ENCODE measurements at places on chromosomes 1 and 21. TPM values are rescaled to one million over a fixed set of nuclear protein-coding genes. Genes with fewer than 3 reads are reported as not detected.
A peak's percentile ranks its signal among the peaks of the same experiment; 100 is the strongest.

The ATP5PF gene
- total RNA-seq, result 118 TPM

The FAM110D gene
- 0.53 TPM for total RNA-seq

DNA sequence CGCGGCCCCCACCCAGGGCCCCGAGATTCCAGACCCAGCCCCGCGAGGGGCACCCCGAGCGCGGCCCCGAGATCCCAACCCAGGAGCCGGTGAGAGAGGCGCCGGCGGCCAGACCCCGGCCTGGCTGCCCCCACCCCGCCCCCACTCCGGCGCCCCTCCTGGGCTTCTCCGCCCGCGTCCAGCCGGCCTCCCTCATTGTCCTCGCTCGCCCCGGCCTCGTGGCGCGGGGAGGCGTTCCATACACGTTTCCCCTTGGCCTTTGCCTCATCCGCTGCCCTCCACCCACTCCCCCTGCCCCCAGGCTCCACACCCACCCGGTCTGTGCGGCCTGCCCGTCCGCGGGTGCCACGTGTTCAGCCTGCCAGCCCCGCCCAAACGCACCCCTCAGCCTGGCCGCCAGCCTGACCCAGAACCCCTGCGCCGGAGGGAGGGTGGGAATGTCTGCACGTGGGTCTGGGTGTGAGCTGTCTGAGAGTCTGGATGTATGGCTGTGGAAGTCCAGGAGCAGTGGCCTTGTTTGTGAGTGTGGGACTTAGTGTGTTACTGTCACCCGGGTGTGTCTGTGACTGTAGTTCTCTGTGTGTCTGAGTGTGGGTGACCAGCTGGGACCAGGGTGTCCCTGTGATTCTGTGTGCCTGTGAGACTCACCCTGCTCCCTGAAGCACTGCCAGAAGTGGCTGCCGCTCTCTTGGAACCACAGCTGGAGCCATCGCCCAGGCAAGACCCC lies 681 bp downstream of the B4GALT2 start:
- H3K4me1 ChIP-seq, result no peaks in the 10 kb centered on the region
- H3K4me3 ChIP-seq, result peak overlapping the region; percentile 70
- DNase-seq, result peak; percentile 67
- peaks cover 3% of the 10 kb centered on the region for H3K36me3 ChIP-seq
- no peak overlapping the region for H3K27ac ChIP-seq
- H3K27me3 ChIP-seq, result no peaks in the 10 kb centered on the region

DNA sequence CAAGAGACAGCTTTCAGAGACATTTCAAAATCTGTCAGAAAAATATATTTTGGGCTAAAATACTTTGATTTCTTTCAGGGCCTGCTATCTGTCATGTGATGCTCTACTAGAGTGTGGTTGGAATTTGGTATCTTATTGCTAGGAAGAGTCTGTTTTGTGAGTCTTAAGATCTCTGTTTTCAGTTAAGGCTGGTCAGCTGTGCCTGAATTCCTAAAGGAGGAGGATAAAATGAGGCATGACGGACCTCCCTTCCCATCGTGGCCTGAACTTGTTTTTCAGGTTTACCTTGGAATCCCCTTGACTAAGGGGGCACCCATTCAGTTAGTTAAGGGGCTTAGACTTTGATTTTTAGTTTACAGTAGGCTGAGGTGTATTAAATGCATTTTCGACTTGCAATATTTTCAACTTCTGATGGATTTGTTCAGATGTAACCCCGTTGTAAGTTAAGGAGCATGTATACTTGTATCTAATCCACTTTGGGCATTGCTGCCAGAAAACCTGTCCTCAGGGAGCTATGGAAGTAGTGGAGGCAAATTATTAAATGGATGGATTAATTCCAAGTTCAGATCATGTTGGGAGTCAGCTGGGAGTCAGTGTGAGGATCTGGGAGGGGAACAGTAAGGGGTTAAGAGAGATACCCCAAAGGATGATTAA lies 18.3 kb downstream of the CAPN2 start:
- no peaks in the 10 kb centered on the region for H3K27me3 ChIP-seq
- H3K4me1 ChIP-seq, result no peaks in the 10 kb centered on the region
- DNase-seq, result no peak
- no peak overlapping the region for H3K27ac ChIP-seq
- H3K36me3 ChIP-seq, result no peaks in the 10 kb centered on the region

- no peak for DNase-seq
- no peaks in the 10 kb centered on the region for H3K27me3 ChIP-seq
- no peak overlapping the region for H3K27ac ChIP-seq
- H3K4me1 ChIP-seq, result no peaks in the 10 kb centered on the region
Measured at GRCh38 chr1:54721719-54722118, 6.1 kb downstream of the TTC4 start.

GRCh38 chr21:31416465-31416864 lies 72.4 kb upstream of the TIAM1 start:
- no peak for DNase-seq
- no peak overlapping the region for H3K4me3 ChIP-seq
- H3K36me3 ChIP-seq, result no peaks in the 10 kb centered on the region
- no peaks in the 10 kb centered on the region for H3K4me1 ChIP-seq
- H3K27me3 ChIP-seq, result no peaks in the 10 kb centered on the region

GRCh38 chr1:160560045-160560705 lies 19.1 kb downstream of the CD84 start:
- no peaks in the 10 kb centered on the region for H3K27me3 ChIP-seq
- no peak overlapping the region for H3K4me3 ChIP-seq
- DNase-seq, result no peak
- no peaks in the 10 kb centered on the region for H3K4me1 ChIP-seq

GRCh38 chr1:204756811-204757210 lies 71.3 kb upstream of the LRRN2 start:
- no peak for DNase-seq
- no peak overlapping the region for H3K4me3 ChIP-seq
- H3K27ac ChIP-seq, result no peak overlapping the region

DNA sequence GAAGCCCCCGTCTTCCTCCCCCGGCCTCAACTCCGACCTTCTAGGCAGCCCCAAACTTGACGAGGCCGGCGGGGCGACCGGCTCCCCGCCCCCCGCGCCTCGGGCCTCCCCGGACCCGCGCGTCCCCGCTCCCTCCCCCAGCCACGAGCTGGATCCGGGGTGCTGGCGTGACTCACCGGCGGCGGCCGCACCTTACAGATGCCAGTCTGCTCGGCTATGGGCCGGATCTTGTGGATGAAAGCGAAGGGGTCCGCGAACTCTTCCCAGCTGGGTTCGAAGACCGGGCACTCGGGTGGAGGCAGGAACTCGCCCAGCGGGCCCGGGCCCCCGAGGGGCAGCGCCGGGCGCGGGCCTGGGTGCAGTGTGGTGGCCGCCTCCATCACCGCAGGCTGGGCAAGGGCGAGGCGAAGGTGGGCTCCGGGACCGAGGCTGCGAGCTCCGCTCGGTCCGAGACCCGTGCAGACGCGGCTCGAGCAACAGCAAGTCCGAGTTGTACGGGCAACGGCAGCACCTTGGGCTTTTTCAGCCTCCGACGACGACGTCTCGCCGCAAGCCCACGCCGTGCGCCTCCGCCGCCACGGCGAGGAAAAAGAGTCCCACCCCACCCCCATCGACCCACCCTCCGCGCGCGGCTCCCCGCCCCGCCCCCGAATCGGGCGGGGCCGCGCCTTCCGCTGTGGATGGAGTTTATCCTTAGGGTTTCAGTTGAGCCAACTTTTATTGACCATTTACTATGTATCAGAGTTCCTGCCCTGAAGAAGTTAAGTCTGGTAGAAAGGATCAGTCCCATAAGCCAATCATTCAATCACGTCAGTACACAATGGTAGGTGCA lies at the start of gene KDM5B:
KDM5B (minus strand) TSS at position 496 of the 832 bp plus-strand sequence; CDS start at position 380, 116 bp downstream.
- H3K36me3 ChIP-seq, result no peaks in the 10 kb centered on the region
- DNase-seq, result peak; percentile 76
- H3K4me1 ChIP-seq, result no peaks in the 10 kb centered on the region
- no peaks in the 10 kb centered on the region for H3K27me3 ChIP-seq

GRCh38 chr21:39000496-39000895 lies 182.8 kb downstream of the PSMG1 start:
- DNase-seq, result peak; percentile 76
- H3K4me1 ChIP-seq, result no peaks in the 10 kb centered on the region
- no peaks in the 10 kb centered on the region for H3K36me3 ChIP-seq
- H3K27me3 ChIP-seq, result no peaks in the 10 kb centered on the region
- no peak overlapping the region for H3K4me3 ChIP-seq
- peak overlapping the region; percentile 38 for H3K27ac ChIP-seq

GRCh38 chr1:27117733-27118439 lies 37.0 kb downstream of the SLC9A1 start:
- DNase-seq, result no peak
- no peak overlapping the region for H3K4me3 ChIP-seq
- no peak overlapping the region for H3K27ac ChIP-seq
- H3K27me3 ChIP-seq, result no peaks in the 10 kb centered on the region
- H3K4me1 ChIP-seq, result no peaks in the 10 kb centered on the region

DNA sequence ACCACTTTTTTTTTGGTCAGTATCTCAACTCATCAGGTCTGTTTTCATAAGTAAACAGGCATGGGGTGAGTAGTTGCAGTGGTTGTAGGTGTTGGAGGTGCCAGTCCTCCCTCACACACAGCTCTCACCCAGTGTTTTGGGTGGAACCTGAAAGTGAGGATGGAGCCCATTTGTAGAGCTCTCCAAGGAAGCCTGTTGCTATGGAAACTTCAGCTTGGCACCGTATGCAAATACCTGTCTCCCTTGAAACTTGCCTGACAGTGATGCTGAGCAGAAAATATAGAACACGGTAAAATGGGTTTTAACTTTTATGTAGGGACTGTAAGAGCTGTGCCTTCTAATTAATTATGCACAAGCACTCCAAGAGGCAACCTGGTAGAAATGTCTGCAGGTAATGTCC lies 214.1 kb downstream of the AJAP1 start:
- H3K27ac ChIP-seq, result no peak overlapping the region
- H3K36me3 ChIP-seq, result no peaks in the 10 kb centered on the region
- no peaks in the 10 kb centered on the region for H3K27me3 ChIP-seq
- H3K4me3 ChIP-seq, result no peak overlapping the region
- DNase-seq, result no peak

DNA sequence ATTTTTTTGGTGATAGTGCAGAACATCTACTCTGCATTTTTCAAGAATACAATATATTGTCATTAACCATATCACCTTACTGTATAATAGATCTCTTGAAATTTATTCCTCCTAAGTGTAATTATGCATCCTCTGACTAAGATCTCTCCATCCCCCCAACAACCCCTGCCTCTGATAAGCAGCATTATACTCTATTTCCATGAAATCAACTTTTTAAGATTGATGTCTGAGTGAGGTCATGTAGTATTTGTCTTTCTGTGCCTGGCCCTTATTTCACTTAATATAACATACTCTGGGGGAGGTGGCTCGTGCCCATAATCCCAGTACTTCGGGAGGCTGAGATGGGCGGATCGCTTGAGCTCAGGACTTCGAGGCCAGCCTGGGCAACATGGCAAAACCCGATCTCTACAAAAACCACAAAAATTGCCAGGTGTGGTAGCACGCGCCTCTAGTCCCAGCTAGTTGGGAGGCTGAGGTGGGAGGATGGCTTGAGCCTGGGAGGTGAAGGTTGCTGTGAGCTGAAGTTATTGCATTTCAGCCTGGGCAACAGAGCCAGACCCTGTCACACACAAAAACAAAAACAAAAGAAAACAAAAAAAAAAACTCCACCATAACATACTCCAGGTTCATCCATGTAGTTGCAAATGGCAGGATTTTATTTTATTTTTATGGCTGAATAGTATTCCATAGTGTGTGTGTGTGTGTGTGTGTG lies 5.7 kb downstream of the ACOT11 start:
- H3K27me3 ChIP-seq, result no peaks in the 10 kb centered on the region
- no peaks in the 10 kb centered on the region for H3K36me3 ChIP-seq
- H3K4me1 ChIP-seq, result no peaks in the 10 kb centered on the region
- no peak overlapping the region for H3K27ac ChIP-seq
- no peak overlapping the region for H3K4me3 ChIP-seq

DNA sequence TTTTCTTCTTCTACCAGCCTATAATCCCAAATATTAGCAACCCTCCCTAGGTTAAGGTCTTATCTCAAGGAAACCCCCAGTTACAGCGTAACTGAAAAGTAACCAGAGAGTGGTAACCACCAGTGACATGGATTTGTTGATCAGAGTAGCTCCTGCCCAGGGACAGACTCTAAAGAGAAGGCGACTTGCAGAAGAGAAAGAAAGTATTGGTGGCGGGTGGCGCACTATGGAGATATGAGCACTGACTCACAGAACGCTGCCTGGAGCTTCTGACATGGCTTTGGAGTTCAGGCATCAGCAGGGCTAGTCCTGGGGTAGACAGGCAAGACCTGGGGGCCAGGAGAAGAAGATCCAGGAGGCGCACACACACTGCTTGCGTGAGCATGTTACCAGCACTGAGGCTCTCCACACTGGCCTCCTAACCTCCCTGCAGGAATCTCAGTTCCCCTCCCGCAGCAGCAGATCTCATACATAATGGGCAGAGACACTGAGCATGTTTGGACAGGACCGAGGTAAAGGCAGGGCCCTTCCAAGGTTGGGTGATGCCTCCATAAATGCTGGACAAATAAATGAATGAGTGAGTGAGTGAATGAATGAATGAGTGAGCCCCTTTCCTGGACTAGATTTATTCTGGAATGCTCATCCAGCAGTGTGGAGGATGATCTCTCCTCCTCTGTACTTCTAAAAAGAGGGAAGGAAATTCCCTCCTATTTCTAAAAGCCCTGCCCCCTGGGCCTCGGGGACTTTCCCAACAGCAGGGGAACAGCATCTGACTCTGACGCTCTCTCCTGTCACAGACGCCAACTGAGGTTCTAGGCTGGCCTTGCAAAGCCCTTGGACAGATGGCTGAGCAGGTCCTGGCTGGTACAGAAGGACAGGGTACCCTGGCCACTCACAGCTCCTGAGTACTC lies 175.5 kb downstream of the CLIC6 start:
- no peaks in the 10 kb centered on the region for H3K27me3 ChIP-seq
- no peak overlapping the region for H3K27ac ChIP-seq
- H3K4me3 ChIP-seq, result no peak overlapping the region

GRCh38 chr1:23627069-23627735 lies 64.4 kb upstream of the RPL11 start:
- H3K36me3 ChIP-seq, result no peaks in the 10 kb centered on the region
- no peak for DNase-seq
- no peak overlapping the region for H3K4me3 ChIP-seq
- no peaks in the 10 kb centered on the region for H3K27me3 ChIP-seq
- no peaks in the 10 kb centered on the region for H3K4me1 ChIP-seq

DNA sequence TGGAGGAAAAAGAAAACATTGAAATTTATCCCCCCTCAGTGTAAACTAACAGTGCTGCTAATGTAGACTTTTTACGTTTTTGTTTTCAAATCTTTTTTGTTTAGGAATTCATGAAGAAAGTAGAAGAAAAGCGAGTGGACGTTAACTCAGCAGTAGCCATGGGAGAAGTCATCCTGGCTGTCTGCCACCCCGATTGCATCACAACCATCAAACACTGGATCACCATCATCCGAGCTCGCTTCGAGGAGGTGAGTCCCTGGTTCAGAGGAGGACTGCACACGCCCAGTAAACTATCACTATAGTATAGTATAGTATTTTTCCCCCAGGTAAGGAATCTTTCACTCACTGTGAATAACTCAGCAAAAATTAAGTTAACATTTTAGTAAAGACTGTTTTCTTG lies 37.8 kb upstream of the BMP8A start:
- H3K27me3 ChIP-seq, result no peaks in the 10 kb centered on the region
- H3K4me3 ChIP-seq, result no peak overlapping the region
- H3K4me1 ChIP-seq, result no peaks in the 10 kb centered on the region
- H3K36me3 ChIP-seq, result peaks cover 84% of the 10 kb centered on the region
- H3K27ac ChIP-seq, result no peak overlapping the region
- DNase-seq, result peak; percentile 82

- H3K4me3 ChIP-seq, result no peak overlapping the region
- DNase-seq, result no peak
- H3K36me3 ChIP-seq, result no peaks in the 10 kb centered on the region
- no peaks in the 10 kb centered on the region for H3K27me3 ChIP-seq
- H3K27ac ChIP-seq, result no peak overlapping the region
Measured at GRCh38 chr1:218351391-218352074, 6.4 kb downstream of the TGFB2 start.
